Activated CD8-positive, alpha-beta T cell treated with anti-CD3 and anti-CD28 coated beads for 36 hours (primary cell): ENCODE measurements at places on chromosomes 16 and 17. TPM values are rescaled to one million over a fixed set of nuclear protein-coding genes. Genes with fewer than 3 reads are reported as not detected.

Gene GRIN2C
- total RNA-seq = not detected

- no peak for DNase-seq
These were observed 31.2 kb downstream of the CHD9 start for GRCh38 chr16:53085931-53086421.

- no peak for DNase-seq
These were observed 11.5 kb downstream of the HSD17B2 start for GRCh38 chr16:82046541-82046940.

GRCh38 chr16:16028311-16028999, 79.0 kb downstream of the ABCC1 start:
- no peak for DNase-seq

Gene AXIN2
- total RNA-seq = 1.0 TPM

GRCh38 chr17:12445331-12445730, 220.4 kb upstream of the MYOCD start:
- DNase-seq = no peak

GRCh38 chr16:70331588-70332358, 14.9 kb upstream of the DDX19A start:
- DNase-seq = peak; percentile 24

Gene FNDC8
- not detected for total RNA-seq

Gene KRT40
- total RNA-seq = not detected

Gene MAPT
- total RNA-seq = 1.4 TPM

DNA sequence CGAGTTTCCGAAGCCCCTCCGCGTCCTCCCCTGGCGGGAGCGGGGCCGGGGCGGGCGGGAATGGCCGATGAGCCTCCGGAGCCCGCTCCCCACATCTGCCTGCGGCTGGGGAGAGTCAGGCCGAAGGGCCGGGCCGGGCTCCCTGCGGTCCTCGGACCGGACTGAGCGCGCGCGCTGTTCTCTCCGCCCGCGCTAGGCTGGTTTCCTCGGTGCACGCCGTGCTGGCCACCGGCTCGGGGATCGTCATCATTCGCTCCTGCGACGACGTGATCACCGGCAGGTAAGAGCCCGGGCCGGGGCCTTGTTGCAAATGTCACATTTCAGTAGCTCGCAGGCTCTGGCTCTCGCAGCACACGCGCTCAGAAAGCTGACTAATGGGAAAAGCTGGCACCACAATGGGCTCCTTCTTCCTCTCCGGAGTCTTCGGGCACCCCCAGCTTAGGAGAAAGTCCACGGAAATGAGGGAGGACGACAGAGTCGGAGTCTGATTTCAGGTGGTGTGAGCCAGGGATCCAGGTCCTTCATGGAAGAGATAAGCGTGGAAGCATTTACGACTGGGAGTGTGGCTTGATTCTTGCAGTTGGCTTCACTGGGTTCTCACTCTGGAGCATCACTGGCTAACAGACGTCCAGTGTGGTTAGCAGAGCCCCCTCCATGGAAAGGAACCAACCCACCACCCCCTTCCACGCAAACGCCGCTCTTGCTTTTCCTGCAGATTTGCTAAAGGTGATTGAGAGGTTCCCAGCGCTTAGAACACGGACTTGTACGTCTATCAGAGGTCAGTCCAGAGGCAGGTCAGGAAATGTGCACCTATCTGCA, 715 bp downstream of the TLCD3A start:
- peak; percentile 84 for DNase-seq

Gene B9D1
- 9.4 TPM for total RNA-seq

- no peak for DNase-seq
These were observed 7.8 kb upstream of the EVI2A start for GRCh38 chr17:31329221-31329620.

DNA sequence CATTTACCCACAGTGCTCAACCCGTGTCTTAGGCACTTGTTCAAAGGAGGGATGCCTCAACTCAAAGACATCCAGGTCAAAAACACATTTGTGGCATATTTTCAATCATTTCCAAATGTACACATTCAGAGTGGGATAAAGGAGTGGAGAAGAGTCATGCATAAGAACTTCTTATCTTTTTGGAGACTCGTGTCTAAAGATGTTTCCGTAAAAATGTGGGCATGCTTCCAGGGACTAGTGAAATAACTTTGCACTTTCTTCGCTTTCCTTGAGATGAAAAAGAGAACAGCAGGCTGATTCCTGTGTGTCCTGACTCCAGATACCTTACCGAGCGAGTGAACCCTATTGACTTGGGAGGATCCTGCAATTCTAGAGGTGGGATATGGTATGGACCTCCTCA, 256.6 kb upstream of the KCNJ16 start:
- DNase-seq = no peak

DNA sequence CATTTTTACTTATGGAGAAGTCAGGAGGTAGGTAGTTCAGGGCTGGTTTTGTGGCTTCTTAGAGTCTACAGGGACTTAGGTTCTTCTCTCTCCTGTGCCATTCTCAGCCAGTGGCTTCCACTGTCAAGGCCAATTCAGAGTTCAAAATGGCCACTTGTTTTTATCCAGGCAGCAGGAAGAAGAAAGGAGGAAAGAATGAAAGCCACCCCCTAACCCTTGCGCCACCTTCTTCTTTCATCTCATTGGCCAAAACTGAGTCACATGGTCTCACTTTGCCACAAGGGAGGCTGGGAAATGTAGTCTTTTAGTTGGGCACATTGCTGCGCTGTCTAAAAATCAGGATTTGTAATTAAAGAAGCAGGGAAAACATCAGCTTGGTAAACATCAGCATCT, 60.8 kb upstream of the MED9 start:
- DNase-seq = peak; percentile 51

Gene ZFPM1
- total RNA-seq = 15.0 TPM

DNA sequence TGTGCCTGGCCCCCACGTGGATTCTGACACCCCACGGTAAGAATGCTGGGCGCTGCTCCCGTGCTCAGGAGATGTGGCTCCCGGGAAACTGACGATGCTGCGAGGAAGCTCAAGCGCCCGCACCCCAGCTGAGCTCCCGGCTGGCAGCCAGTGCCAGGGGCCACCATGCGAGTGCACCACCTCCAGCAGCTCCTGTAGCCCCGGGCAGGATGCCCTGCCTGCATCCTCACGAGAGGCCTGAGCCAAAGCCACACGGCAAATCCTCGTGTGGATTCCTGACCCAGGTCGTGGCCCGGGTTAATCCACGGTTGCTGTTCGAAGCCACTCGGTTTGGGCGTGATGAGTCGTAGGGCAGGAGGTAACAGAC, 11.6 kb upstream of the DPEP1 start:
- no peak for DNase-seq

Gene PPY
- total RNA-seq = not detected

Gene C17orf67
- total RNA-seq = 2.3 TPM

DNA sequence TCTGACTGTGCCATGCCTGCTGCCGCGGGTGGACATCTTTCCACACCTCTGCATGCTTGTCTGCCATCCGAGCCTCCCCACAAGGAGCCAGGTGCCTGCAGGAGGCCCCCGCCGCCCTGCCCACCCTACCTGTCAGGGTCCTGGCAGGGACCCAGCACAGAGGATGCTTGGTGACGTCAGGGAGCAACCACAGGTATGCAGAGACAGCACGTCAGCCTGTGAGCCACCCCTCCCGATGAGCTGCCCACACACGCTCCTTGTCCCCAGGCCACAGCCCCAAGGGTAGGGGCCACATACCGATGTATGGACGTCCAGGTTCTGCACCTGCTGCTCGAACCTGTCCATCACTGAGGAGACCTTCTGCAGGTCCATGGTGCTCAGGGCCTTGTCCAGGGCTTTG, 10.6 kb downstream of the CHMP1A start:
- DNase-seq = no peak

DNA sequence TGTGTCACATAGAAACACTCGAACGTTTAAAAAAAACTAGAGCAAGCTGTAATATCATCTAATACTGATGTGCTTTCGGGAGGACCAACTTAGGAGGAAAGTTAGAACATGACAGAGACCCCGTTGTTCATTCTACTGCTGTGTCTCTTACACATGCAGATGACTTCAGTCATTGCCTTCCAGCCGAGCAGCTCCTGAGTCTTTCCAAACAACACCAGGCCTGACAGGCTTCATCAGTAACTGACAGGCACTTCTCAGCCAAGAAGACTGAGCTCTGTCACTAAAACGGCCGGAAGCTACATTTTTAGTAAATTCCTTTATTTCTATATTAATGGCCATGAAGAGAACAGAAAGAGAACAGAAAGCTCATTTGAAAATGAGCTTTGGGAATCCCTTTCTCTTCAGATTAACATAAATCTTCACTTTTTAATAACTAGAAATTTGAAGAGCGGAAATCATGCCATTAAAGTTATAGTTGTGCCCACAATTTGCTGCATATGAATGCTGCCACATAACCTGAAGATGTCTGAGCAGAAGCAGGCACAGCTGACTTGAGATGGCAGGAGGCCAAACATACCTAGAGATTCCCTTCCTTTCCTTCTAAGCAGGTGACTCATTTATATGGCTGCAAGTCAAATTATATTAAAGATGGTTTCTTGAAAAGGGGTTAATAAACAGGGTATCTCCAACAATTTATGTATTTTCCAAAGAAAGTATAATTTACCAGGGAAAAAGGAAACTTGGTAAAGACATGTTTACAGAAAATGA, 148.9 kb downstream of the ITFG1 start:
- no peak for DNase-seq

Gene COIL
- total RNA-seq = 20.8 TPM

Gene VMO1
- total RNA-seq = not detected

DNA sequence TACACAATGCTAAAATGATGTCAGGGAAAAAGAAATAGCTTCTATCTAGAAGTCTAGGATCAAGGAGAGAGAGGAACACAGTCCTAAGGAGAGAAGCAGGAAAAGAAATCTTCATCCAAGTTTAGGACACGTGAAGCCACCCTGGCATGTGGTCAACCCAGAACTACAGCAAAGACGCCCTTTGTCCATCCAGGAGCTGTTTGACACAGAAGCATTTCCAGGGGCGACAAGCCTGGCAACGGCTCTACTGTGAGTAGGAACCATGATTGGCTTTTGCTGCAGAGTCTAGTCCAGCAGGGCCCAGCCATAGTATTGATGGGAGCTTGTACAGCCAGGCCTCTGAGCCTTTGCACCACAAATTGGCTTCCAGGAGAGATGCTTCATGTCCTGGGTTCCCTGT, 185.4 kb upstream of the RPL38 start:
- DNase-seq = no peak

DNA sequence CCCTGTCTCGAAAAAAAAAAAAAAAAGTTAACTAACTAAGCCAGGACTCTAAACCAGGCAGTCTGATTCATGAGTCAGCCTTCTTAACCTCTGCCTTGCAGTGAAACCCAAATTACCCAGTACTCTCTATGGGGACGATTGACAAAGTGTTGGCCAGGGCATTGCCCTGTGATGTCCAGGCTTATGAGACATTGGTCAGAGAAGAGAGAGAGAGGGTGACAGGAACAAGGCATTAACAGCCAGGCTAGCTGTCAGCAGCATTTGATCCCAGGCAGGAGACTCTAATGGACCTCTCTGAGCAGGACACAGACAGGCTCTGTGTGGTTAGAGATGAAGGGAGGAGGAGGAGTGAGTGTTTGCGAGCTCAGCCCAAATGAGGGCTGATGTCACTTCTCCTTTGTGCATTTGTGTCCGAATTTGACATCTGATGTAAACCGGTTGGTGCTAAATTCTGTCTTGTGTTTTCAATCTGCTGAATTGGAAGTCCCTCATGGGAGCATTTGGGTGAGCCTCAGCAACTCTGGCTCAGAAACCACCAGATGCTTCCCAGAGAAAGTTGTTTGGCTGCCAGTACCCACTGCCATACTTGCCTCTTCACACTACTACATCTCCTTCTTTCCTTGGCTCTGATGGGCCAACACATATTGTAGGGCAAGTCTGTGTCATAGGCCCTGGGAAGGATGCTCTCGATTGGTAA, 4.3 kb upstream of the MYL4 start:
- DNase-seq = peak; percentile 42

Gene SHCBP1
- total RNA-seq = 37.6 TPM

Gene SEPTIN12
- total RNA-seq = not detected

Gene SDK2
- total RNA-seq = 3.3 TPM

DNA sequence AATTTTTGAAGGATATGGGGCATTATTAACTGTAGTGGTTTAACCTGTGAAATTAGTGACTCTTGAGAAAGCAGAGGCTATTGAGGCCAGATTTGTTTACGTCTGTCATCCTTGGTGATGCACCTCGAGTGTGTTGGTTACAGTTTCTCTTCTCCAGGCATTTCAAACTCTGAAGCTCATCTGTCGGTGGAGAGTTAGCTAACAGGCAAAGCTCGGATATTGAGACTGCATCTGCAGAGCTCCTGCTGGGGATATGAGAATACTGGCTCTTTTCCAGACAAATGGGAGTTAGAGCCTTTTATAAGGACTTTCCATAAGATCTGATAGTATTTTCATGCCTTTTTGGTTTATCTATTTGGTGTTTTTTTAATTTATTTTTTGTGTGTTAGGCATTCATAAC, 6.7 kb downstream of the CLEC16A start:
- DNase-seq = no peak

Gene RAPGEFL1
- total RNA-seq = 3.8 TPM

DNA sequence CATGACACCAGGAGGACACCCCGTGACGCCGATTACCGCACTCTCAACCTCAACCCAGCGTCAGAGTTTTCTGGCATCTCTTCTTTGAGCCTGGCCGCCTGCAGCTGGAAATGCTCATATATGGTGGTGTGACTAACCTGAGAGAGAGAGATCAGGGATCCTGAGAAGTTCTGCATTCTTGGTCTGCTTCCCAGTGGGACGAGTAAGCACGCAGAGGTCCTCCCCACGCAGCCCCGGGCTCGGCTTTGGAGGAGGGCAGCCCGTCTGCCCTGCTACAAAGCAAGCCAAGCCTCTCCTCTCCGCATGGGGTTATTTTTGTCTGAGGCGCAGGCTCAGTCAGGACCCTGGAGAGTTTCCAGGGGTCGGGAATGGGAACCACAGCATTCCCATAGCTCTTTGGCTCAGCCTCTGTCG, 16.5 kb downstream of the CRISPLD2 start:
- no peak for DNase-seq

DNA sequence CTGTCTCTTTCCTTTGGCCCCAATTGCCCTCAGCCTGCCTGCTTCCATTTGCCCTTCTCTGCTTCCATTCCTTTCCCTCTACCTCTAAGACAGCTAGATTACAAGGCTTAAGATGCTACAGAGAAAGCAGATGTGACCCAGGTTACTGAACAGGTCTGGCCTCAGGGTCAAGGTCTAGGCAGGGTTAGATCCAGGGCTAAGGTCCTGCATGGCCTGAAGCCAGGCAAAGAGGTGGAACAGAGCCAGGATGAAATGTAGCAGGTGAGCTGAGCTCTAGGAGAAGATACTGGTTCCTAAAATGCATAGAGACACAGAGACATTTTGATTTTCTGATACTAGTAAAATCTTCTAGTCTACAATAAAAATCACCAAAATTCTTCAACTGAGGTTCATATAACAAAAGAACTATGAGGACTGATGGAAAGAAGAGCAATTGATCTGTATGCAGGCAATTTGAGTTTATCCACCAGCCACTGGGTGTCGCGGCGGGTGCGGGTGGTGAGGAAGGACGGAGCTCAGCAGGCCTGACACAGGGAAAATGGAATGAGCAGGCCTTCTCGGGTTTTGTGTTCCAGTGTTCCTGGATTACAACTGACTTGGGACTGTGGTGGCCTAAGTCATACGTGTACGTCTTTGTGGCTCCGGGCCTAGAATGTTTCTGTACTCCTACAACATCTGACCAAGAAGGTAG, 95.9 kb downstream of the MYH10 start:
- no peak for DNase-seq

Gene SLX1B
- total RNA-seq = 54.6 TPM

Gene ERN2
- not detected for total RNA-seq
